ENCODE measurements at places on chromosomes 1 and 21.

- DNase-seq, result no peak
Measured at GRCh38 chr21:45538381-45539045, 3.7 kb downstream of the SLC19A1 start.

GRCh38 chr1:214316593-214316992, 35.6 kb downstream of the SMYD2 start:
- DNase-seq, result no peak

DNA sequence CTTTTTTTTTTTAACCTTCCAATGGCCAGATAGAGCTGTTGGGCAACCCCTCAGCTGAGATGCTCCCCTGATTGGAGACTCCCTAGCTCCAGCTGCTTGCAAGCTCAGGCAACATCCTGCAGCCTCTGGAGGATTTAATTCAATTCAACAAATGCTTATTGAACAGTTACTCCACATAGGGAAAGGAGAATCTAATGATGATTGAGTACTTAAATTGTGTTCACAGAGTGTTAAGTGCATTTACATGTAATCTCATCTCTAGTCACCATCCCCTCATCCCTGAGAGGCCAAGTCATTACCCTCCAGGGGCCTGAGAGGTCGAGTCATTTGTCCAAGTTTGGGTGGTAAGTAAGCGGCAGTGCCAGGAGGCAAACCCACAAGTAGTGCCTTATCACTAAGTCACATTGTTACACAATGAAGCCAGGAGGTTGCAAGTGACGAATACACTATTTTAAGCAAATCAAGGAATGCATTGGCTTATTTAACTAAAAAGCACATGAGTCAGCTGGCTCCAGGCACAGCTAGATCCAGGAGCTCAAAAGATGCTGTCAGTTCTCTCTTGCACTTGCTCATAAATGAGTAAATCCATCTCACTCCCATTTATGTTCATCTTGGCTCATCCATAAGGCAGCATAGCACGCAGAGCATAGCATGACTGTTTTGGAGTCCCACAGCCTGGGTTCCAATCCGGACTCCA, 64.3 kb downstream of the OPTC start:
- no peak for DNase-seq

DNA sequence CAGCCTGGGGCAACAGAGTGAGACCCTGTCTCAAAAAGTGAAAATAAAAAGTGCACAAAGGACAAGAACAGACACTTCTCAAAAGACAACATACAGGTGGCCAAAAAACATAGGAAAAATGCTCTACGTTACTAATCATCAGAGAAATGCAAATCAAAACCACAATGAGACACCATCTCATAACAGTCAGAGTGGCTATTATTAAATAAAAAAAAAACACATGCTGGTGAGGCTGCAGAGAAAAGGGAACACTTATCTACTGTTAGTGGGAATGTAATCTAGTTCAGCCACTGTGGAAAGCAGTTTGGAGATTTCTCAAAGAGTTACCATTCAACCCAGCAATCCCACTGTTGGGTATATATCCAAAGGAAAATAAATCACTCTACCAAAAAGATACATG, 173.2 kb downstream of the SMYD3 start:
- DNase-seq, result no peak

- no peak for DNase-seq
Measured at GRCh38 chr1:40058453-40059337, 18.2 kb downstream of the CAP1 start.

GRCh38 chr1:40708750-40709099, 17.2 kb downstream of the NFYC start:
- peak; percentile 68 for DNase-seq

- peak; percentile 47 for DNase-seq
Measured at GRCh38 chr1:112501810-112502641, 6.7 kb upstream of the WNT2B start.

GRCh38 chr1:200243042-200243437, 166.8 kb downstream of the ZNF281 start:
- DNase-seq, result no peak

DNA sequence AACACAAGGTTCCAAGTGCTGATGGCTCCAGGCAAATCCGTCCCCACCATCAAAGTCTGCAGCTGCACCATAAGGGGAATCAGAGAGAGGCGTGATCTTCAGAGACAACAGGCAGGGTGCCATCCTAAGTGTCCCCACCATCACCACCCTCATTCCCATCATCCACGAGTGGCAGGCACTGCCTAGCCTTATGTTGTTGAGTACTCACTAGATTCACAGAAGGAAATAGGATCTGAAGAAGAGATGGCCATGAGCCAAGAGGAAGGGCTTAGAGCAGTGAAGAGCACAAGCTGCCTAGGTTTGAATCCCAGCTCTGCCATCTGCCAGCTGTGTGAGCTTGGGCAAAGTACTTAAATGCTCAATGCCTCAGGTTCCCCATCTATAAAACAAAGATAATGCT, 207.3 kb upstream of the CSF3R start:
- no peak for DNase-seq

DNA sequence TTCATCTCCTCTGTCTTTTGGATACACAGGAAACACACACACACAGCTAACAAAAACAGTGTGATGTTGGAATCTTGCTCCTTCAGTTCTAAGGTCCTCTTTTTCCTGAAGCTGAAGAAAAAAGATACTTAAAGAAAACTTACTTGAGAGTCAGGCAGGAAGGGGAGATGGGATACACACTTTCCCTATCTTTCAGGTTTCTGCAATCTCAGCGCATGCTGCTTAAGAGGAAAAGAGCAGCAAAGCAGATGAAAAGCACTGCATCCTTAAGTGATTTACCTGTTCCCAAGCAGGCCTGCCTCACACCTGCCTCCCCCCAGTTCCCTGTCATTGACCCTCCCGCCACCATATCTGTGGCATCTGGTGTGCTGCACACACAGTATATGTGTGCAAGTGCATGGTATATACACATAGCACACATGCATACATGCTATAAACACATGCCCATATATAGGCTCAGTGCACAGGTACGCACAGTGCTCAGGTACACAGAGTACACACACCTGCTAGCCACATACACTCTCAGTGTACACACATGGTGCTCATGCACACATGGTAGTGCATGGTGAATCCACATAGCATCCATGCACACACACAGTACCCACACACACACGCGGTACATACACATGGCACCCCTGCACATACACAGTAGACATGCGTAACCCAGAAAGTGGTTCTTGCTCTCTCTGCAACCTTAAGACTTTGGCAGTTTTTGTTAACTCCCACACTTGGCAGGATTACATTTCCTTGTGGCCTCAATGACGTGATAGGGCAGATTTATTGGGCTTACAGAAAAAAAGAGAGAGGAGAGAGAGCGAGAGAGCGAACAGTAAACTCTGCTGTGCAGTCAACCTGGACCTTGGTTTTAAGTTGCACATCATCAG, 166.9 kb downstream of the TOMM20 start:
- DNase-seq, result no peak

GRCh38 chr1:47189844-47190508, at the start of gene PDZK1IP1:
Gene PDZK1IP1 (minus strand): TSS chr1:47190036. CDS start chr1:47189932, 104 bp downstream.
- no peak for DNase-seq

DNA sequence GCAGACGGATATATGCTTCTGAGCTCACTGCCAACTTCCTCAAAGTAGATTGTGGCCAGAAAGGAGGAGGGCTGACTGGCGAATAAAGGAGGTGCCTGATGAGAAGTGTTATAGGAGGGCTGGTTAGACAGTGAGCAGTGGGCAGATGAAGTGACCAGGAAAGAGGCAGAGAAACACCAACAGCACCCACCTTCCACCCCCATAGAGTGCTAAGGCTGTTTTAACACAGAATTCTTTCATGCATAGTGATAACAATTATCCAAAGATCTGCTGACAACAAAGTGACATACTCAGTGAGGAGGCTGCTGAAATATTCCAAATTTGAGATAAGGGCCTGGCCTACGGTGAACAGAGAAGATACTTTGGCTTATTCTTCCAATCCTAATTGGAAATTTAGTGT, 21.2 kb upstream of the MTR start:
- no peak for DNase-seq

DNA sequence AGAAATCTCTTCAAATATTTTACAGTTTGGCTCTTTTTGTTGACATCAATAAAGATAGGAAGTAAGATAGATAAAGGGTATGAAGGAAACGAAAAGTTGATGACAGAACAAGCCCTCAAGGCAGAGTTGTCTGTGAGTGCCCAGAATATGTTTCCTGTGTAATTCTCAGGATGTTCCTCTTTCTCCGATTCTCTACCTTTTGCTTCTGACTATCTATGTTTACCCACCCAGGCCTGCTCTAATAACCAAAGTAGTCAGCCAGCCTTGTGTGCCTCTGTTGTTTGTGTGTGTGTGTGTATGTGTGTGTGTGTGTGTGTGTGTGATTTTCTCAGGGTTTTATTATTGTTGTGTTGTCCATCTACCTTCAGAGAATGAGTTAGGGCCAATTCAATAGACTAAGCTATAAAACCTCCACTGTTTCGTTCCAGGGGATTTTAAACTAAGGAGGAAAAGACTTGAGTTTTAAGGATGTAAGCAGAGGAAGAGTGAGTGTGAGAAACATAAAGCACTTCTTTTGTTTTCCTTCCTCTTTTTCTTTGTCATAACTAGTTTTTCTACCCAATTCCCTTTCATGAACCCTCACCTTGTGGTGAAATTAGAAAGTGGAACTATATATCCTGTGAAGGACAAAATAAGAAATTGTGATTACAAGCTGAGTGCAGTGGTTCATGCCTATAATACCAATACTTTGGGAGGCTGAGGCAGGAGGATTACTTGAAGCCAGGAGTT, 627.4 kb upstream of the NR5A2 start:
- DNase-seq, result no peak

- no peak for DNase-seq
Measured at GRCh38 chr1:192382758-192383157, 66.0 kb downstream of the RGS21 start.

GRCh38 chr21:43690346-43690745, 28.6 kb upstream of the PDXK start:
- DNase-seq, result no peak

- no peak for DNase-seq
Measured at GRCh38 chr1:110286564-110286963, 52.6 kb upstream of the RBM15 start.

DNA sequence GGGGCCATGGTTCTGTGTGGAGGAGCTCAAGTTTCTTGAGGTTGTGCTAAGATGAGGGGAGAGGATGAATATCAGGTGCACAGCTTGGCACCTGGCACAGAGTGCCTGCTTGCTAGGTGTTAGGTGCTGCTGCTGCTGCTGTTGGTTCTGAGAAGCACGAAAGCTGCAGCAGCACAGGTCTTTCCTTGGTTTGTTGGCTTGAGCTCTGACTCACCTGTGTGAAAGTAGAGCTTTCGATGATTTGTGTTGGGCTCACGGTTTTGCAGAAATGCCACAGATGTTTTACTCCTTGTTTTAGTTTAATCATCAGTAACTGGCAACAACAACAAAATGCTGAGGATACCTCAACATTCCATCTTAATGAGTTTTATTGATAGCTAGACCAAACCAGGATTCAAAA, 221.6 kb downstream of the BRINP2 start:
- DNase-seq, result no peak

DNA sequence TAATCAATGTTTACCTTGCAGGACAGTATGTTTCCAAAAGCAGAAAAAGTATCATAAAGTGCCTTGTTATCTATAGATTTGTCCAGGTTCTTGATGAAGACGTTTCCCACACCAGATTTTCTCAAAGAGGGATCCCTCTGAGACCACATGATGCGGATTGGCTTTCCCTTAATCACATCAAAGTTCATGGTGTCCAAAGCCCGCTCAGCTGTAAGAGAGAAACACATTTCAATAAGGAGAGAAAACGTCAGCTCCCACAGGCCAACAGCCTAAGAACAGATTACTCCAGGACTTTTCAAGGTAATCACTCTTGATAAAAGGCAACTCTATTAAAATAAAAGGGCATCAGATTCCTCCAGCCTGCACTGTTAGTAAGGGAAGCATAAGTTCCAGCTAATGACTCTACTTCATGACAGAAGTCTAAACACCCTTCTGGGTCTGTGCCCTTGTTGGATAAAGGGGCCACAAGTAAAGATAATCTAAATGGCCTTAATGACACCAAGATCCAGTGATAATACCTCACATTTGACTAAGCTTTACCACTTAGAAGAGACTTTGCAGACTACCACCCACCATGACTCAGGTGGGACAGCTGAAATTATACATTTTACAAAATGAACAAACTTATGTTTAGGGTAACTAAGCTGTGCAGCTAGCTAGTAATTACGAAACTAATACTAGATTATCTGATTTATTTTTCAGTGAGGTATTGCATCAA, 4.1 kb downstream of the PABPC4 start:
- DNase-seq, result no peak

DNA sequence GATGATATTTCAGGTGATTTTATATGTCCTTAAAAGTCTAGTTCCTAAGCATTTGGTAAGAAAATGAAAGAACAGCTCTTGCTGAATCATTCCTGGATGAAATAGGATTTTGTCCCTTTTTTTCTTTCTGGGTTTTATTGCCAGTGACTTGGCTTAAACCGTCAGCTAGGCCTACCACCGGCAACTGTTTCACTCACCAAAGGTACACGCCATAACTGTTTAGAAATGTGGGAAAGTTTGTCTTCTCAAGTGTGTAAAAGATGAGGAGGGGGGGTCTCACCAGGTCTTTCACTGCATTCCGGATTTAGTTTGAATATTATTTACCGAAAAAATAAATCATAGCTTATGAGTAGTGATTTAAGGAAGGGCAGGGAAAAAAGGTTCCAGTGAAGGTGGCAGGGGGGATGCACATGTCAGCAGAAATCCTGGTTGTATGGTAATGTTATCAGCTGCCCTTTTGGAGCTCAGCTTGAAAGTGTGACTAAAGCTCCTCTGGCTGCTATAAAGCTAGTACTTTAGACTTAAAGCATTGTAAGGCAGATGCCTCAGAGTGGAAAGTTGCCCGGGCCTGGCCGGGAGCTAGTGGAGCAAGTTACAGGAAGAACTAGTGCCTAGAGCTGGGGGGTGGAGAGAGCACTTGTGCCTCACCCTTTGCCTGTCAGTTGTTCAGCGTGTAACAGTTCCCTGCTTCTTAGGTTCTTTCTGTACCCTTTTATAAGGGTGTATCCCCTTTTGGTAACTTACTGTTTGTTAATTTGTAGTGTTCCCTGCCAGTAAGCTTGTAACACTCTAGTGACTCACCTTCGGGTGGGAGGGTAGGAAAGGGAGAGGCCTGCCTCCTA, 3.1 kb downstream of the ATP1A1 start:
- peak; percentile 47 for DNase-seq

DNA sequence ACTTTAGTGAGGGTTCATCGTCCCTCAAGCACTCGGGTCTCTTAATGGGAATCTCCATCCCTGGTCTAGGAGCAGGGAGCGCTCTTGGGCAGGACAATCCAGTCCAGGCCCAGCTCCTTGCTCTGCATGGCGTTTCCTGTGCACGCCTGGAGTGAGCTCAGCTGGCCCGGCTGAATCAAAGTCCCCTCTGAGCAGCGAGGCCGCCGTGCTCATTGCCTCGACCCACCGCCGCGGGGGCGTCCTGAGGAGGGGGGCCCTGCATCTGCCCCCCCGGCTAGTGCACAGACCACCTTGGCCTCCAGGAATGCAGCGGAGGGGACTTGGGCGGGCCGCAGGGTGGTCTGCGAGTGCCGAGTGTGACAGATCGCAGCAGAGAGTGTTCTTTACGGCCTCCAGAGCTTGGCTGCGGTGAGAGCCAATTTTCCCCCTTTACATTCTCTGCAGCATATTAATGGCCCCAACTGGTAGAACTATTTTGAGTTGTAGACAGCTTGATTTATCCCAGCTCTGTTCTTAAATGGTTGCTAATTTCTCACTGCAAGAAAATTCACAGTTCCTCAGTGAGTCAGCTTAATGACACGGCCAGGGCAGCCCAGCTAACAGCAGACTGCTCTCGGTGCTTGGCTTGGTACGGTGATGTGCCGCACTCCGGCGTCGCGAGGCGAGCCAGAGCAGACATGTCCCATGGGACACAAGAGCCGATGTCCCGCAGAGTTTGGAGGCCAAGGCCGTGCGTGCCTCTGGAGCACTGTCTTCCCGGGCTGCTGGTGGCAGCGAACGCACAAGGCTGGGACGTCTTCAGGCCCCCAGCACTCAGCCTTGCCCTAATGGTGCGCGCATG, 39.8 kb downstream of the SNAP47 start:
- DNase-seq, result no peak
